ENCODE measurements at places on chromosomes 2 and 18.

- no peak for DNase-seq
Measured at GRCh38 chr2:239779584-239779983, 245.6 kb downstream of the NDUFA10 start.

GRCh38 chr18:77366720-77367641 lies 117.3 kb downstream of the GALR1 start:
- no peak for DNase-seq

GRCh38 chr2:239070466-239070865 lies 222.6 kb downstream of the TWIST2 start:
- DNase-seq, result no peak

DNA sequence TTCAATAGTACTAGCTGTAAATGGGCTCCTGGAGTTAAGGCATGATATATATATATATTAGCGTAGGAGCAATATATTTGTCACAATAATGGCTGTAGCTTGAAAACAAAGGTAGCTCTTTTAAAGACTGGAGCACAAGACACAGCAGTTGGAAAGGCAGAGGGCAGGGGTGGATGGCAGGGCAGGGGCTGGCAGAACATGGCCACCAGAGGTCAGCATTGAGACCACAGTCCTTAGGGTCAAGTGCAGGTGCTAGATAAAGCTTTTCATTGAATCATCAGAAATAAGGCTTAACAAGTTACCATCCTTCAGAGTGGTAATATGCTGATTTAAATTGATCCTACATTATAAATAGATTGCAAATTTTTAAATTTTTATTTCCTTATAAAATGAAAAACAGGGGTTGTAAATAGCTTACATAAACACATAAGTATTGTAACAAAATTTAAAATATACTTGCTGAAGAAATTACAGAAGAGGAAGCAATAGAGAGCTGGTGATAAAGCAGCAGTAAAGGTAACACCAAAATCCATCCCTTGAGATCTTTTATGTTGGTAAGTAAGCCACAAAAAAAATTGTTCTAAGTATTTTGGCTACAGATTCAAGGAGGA lies 161.2 kb upstream of the PIEZO2 start:
- DNase-seq, result no peak

GRCh38 chr2:40809156-40809555 lies 357.3 kb upstream of the SLC8A1 start:
- DNase-seq, result no peak

- no peak for DNase-seq
Measured at GRCh38 chr2:65240657-65241056, 13.0 kb downstream of the ACTR2 start.

DNA sequence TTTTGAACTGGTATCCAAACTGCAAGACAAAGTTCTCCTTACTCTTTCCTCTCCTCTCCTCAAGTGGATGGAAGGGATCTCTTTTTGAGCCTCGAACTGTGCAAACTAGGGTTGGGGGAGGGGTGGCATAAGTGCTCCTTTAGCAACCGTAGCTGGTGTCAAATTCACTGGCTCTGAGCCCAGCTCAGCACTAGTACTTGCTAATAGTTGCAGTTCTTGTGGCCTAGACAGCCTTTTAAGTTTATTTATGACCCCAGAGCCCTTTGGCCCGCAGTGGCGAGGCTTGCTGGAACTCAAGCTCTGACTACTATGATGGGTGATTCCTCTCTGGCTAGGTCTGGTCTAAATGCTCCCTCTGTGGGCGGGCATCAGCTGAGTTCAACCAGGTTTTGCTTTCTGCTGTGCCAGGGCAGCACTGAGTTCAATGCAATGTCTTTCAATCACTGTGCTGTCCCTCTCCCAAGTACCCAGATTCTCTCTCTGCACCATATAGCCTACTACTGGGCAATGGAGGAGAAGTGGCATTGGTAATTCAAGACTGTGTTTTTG lies 528.4 kb upstream of the SYT4 start:
- DNase-seq, result no peak

DNA sequence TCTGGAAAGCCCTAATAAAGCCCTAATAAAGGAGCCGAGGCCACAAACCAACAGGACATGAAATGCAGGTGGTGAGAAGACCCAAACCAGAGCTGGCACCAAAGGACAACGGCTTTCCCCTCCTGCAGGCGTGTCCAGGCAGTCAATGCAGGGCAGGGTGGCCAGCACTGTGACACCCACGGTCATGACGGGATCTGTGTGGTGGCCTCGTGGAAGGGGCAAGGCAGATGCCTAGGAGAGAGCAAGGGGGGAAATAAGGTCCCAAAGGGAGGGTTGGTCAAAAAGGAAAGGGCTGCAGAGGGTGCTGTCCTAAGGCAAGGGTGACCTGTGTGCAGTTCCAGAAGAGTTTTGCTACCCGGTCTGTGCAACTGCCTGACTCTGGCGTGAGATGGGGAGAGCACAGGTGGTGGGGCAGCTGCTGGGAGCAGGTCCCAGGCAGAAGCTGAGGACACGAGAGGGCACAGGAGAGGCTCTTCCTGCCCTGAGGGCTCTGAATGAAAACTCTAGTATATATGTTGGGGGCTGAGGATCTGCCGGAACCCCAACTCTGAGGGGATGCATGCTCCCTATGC lies 156.7 kb downstream of the TPO start:
- no peak for DNase-seq

DNA sequence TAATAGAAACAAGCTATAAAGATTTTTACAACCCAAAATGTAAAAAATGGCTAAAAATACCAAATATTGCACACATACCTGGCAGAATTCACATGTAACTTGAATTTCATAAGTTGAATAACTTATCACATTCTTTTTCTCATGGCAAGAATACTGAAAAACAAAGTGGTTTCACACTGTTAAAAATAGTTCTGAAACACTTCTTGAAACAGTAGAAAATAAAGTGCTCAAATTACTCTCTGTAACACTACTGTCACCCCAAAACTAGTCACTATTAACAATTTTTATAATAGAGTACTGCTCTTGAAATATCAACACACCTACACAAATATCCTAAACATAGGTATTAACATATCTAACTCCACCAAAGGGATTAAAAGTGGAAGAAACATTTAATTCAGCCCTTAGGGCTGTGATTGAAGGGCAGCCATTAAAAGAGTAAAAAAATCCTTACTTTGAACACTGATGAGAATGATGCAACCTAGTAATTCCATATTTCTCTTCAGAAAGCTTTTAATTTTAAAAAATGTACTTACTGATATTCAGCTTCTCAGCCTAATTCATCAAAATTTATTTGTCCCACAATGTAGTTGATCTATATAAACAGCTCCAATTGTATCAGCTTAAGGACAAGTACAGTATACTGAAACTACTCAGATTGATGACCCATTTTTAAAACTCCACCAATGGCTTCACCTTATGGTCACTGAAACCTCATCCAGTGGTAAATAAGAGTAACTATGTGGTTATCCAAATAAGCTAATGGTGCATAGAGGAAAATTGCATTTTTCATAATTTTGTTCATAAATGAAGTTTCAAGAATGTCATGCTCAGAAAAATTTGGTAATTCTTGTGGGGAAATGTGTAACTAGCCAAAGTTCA lies 31.4 kb downstream of the ATF2 start:
- no peak for DNase-seq

GRCh38 chr2:40665493-40666232 lies 213.8 kb upstream of the SLC8A1 start:
- no peak for DNase-seq

- no peak for DNase-seq
Measured at GRCh38 chr18:25650201-25650941, 298.4 kb upstream of the ZNF521 start.
